ENCODE measurements at places on chromosomes 3 and 15.

- DNase-seq: no peak
These were observed 28.7 kb downstream of the FRMD4B start for GRCh38 chr3:69357196-69357595.

- no peak for DNase-seq
These were observed 12.6 kb upstream of the SLC25A26 start for GRCh38 chr3:66208189-66208588.

- DNase-seq: no peak
These were observed 10.1 kb downstream of the DHX36 start for GRCh38 chr3:154314152-154314551.

- DNase-seq: no peak
These were observed 133.7 kb downstream of the CHCHD6 start for GRCh38 chr3:126837773-126838172.

GRCh38 chr3:23760871-23761373 is 44.8 kb upstream of the UBE2E1 start:
- DNase-seq: no peak

GRCh38 chr3:85710490-85710889 is 751.7 kb downstream of the CADM2 start:
- no peak for DNase-seq

- DNase-seq: no peak
These were observed 223.6 kb upstream of the TLE3 start for GRCh38 chr15:70321172-70321819.

DNA sequence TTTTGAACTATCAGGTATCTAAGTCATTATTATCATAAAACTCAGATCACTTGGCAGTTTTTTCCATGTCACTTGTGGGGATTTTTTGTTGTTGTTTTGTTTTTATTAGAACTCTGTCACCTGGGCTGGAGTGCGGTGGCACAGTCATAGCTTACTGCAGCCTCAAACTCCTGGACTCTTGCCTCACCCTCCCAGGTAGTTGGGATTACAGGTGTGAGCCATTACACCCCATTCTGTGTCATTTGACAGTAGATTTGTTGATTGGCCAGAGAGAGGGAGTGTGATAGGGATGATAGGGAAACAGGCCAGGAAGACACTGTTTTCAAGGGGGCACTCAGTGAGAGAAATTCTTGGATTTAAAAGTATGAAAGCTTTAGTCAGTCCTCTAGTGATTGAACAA is 54.7 kb upstream of the SCAANT1 start:
- no peak for DNase-seq

- DNase-seq: no peak
These were observed 18.7 kb downstream of the SIAH2 start for GRCh38 chr3:150744041-150744918.

GRCh38 chr3:158727206-158728060 is 4.8 kb downstream of the RARRES1 start:
- DNase-seq: no peak

DNA sequence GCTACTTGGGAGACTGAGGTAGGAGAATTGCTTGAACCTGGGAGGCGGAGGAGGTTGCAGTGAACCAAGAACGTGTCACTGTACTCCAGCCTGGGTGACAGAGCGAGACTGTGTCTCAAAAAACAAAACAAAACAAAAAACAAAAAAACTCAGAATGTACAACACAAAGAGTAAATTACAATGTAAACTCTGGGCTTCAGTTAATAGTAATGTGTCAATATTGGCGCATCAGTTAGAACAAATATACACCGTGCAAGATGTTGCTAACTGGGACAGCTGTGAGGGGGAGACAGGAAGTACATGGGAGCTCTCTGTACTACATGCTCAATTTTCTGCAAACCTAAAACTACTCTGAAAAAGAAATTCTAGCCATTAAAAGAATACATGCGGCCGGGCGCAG is 23.5 kb upstream of the TRPM1 start:
- no peak for DNase-seq

- DNase-seq: peak; percentile 35
These were observed 119.9 kb downstream of the LMLN start for GRCh38 chr3:198079771-198080520.

DNA sequence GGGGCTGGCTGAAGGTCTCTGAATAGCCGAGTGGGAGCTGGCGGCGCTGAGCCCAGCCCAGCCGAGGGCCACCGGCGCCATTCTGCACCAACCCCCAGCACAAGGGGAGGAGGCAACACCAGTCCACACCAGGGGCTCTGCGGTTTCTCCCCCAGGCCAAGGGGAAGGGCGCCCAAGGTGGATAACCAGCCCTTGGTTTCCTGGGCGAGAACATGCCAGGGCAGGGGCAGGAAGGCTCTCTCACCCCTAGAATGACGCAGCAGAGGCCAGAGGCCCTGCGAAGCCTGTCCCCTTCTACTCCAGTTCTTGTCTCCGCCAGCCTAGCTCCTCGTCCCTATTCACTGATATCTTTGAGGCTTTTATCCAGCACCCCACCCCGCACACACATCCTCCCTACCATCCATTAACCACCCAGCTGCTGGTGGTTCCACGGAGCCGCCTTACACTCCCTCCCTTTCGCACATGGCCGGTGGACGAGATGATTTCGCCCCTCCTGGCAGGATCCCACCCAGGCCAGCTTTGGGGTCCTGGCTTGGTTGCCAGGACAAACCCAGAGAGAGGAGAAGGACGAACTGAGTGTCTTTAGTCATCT is 1.3 kb downstream of the RBPMS2 start:
- no peak for DNase-seq

DNA sequence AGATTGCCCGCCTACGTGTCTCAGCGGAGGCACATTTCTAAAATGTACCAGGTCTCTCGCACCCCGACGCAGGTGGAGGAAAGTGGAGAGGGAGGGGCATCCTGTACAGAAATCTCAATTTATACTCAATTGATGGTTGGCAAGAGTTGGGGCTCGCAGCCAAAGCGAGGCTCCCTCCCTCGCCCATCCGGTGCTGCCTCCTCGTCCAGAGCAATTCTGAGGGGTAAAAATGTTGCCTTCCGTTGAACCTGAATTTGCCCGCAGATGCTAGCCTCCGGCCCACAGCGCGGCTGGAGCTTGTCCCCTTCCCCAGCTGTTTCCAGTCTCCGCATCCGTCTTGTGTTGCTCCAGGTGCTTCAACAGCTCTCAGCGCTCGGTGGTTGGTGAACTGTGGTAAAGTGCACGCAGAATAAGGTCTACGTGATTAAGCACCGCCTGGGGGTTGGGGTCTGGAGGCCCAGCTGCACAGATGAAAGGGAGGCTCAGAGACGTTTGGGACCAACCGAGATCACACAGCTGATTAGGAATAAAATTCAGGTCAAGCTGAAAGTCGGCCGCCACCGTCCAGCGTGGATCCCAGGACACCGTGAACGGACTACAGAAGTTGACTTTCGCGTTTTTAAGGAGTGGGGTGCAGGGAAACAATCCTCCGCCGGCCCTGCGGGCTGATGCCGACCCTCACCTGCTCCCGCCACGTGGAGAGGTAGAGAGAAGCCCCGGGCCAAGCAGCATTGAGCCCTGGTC is 846 bp upstream of the POLG start:
- peak; percentile 34 for DNase-seq

DNA sequence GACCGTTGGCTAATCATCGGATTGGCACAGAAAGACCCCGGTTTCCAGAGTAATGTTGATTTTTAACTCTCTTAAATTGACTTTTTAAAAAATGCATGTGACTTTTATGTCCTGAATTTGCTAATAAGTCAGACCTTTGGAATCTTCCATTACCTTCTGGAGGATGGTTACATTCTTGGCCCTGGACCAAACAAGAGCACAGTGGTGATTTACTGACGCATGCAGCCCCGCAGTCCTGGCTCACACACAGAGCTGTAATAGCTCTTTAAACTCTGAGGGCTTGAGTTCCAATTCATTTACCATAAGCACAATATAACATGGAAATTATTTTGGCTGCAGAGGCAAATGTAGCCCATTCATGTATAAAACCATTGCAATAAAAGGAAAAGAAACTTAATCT is 25.1 kb downstream of the SOX14 start:
- no peak for DNase-seq

DNA sequence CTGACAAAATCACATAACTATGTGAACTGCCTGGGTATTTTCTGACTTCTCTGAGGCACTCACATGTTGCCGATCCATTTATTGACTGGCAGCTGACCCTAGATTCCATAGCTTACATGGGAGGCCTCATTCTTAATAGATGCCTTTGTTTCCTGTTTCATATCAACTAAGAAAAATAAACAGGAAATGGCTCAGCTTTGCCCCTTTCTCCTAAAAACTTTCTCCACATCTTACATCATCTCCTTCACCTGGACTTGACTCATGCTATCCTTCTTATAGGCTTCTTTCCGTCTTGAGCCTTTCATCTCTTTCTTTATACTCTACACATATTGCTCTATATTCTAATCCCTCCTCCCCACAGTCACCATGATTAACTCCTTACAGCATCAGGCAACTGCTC is 38.0 kb downstream of the TXNRD3 start:
- no peak for DNase-seq

DNA sequence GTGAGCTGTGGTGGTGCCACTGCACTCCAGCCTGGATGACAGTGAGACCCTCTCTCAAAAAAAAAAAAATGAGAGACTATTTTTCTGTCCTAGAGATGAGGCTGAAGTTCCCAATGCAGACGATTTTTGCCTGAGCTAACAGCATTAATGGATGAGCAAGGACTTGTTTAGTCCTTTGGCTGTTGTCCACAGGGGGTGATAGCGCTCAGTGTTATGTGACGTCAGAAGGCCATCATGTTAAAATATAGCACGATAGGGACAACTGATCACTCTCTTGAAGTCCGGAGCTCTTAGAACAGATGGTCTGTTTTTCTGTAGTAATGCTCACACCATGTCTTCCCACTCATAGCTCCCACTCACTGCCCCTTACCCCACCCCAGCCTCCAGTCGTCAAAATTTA is 6.8 kb downstream of the TRNT1 start:
- DNase-seq: no peak
